ENCODE measurements at places on chromosomes 6 and 20.

DNA sequence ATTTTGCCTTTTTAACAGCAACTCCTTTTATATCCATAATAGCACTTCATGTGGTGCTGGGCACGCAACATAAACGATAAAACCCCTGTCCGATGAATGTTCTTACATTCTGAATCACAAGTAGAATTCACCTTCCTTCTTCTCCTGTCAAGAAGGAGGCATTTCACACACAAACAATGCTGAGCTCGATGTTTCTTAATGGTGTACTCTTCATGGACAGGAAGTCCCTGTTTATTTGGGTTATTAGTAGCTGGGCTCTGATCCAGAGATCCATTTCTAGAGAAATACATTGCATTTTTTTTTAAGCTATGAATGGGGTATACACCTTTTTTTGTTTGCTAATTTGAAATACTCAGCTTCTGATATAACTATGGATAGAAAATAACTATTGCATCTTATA lies 82.4 kb downstream of the PPP1R3G start:
- no peak for DNase-seq

GRCh38 chr20:15063081-15063480 lies 725.7 kb upstream of the FLRT3 start:
- no peak for DNase-seq

- no peak for DNase-seq
These were observed 32.0 kb downstream of the TSPYL4 start for GRCh38 chr6:116221911-116222310.

DNA sequence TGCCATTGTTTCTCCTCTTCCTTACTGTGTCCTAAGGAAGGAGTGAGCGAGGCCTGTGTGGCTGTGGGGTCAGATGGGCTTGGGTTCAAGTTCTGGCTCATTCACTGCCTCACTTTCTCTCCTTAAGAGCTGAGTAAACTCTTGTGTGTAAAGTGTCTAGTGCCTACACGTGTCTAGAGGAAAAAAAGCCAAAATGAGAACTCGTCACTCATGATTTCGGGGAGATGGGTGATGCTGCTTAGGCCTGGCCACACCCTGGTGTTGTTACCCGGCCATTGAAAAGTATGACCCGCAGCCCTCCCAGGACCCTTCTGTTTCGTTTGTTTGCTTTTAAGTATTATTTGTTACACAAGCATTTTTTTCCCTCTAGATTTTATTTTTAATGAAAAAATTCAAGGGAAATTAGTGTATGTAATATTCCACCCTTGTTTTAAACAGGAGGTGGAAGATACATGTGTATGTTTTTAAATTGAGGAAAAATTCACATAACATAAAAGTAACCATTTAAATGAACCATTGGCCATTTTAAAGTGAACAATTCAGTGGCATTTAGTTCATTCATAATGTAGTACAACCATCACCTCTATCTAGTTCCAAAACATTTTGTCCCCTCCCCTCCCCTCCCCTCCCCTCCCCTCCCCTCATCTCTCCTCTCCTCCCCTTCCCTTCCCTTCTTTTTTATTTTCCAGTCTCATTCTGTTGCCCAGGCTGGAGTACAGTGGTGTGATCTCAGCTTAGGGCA lies 71.0 kb downstream of the CEBPB start:
- DNase-seq, result no peak

All from NCI-H2107 (cell line).